ENCODE measurements at places on chromosomes 3 and 15.

DNA sequence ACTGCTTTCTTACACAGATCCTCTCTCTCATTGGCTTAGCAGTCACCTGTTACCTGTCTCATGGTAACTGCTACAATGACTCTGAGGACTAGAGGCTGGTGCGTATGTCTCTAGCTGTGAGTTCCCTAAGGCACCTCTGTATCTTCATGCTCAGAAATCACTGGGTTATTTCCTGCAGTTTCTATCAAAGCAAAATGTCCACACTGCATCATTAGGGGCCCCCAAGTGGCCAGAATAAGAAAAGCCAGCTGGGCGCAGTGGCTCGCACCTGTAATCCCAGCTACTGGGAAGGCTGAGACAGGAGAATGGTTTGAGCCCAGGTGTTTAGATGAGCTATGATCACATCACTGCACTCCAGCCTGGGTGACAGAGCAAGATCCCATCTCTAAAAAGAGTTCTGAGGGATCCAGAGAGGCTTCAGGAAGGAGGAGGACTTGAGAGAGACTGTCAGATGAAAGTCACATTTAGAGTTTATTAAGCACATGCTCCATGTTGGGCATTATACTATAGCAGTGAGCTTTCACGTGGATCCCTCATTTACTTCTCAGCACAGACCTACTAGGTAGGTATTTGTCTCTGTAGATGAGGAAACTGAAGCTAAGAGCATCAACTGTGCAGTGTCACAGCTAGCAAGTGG lies 2.3 kb upstream of the VPS18 start:
- peak; percentile 15 for DNase-seq

GRCh38 chr3:72274493-72275330 lies 489.8 kb upstream of the PROK2 start:
- DNase-seq: peak; percentile 43

DNA sequence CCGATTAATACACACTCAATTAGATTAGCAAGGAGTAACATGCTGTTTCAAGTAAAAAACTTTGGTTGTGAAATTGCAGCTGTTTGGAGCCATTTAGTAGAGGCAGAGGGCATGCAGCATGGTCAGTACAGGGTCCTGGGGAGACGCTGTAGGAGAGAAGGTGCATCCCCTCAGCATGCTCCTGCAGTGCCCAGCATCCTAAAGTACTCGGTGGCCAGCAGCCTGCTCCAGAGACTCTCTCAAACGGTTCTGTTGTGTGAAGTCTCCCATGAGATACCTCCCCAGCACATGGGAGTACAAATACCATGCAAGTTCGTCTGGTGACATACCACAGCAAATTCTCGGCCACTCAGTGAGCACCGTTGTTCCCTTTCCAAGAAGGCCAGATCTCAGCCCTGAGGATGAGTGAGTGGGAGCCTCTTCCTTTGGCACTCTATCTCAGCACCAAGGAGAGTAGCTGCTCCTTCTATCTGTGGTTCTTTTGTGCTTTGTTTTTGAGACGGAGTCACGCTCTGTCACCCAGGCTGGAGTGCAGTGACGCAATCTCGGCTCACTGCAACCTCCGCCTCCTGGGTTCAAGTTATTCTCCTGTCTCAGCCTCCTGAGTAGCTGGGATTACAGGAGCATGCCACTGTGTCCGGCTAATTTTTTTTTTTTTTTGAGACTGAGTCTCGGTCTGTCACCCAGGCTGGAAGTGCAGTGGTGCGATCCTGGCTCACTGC lies 72.7 kb downstream of the TJP1 start:
- no peak for DNase-seq

GRCh38 chr3:8840556-8840955 lies 71.1 kb upstream of the OXTR start:
- DNase-seq: no peak

GRCh38 chr15:51390241-51390965 lies 48.9 kb downstream of the GLDN start:
- no peak for DNase-seq

DNA sequence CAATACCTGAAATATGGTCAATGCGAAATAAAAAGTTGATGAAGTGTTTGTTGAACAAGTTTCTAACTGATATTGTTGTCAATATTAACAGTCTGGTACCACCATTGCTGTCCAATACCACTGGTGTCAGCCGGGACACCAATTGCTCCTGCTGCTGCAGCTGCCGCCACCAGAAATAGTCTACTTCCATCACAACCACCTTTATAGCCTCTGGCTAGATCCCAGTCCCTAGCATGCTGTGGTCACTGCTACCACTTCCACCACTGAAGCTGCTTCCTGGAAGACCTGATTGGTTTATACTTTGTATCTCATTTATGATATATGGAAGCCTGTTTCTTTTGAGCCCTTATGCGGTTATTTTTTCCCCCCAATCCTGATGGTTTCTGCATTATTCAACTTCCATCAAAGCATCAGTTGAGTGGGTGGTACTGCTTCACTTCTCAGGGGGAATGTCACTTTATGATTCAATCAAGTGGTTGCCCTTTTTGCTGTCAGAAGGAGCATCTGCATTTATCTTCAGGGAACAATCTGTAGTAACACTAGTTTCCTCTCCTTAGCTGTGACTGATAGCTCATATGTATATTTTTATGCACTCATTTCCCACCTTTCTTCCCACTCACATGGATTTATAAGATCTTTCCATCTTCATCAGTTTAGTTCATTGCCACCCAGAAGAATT lies 11.7 kb downstream of the LNP1 start:
- DNase-seq: no peak

- no peak for DNase-seq
Observed at GRCh38 chr3:140870351-140870750, 71.3 kb upstream of the SLC25A36 start.

GRCh38 chr15:85580879-85581278 lies 200.5 kb downstream of the AKAP13 start:
- DNase-seq: no peak

GRCh38 chr15:77610731-77611130 lies 22.0 kb downstream of the LINGO1 start:
- DNase-seq: no peak

GRCh38 chr15:101709466-101709865 lies 14.8 kb downstream of the TARS3 start:
- DNase-seq: no peak

DNA sequence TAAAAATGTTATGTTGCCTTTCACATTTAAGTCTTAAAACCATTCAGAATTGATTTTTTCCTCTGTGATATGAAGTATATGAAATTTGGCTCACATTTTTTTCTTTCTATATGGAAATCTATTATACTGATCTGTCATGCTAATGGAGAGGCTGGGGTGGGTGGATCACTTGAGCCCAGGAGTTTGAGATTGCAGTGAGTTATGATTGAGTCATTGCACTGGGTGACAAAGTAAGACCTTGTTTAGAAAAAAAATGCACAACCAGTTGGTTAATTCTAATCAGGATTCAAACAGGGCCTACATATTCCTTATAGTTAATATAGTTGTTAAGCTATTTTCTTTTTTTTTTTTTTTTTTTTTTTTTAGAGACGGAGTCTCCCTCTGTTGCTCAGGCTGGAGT lies 230.5 kb downstream of the MFSD1 start:
- DNase-seq: no peak

DNA sequence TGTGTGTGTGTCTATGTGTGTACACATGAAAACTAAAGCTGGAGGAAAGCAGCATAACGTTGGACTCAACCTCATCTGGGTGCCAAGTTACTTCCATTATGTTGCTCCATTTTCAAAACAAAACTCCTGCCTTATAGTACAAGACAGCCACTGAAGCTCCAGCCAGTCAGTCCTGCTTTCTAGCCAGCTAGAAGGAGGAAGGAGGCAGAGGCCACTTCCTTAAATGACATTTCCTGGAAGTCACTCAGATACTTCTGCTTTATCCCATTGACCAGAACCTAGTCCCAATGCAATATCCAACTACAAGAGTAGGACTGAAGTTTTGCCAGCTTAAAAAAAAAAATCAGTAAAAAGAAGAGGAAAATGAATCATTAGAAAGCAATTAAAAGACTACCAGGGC lies 31.7 kb downstream of the CADPS start:
- no peak for DNase-seq

- no peak for DNase-seq
Observed at GRCh38 chr15:44657378-44657777, 6.1 kb downstream of the SPG11 start.

DNA sequence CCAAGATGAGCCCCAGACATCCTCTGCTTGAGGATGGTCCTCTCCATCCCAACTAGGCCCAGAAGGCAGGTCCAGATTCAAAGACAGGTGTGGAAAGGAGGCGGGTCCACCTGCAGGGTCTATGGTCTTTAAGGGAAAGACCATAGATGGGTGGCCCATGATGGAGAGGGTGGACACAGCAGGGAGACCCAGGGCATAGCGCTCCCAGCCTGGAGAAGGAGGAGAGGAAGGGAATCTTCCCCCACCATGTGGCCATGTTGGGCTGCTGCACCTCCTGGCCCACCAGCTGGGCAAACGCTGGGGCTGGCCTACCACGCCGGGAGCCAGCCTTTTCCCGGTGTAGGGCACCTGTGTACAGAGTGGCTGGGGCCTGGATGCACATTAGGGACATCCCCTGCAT lies 265.2 kb upstream of the TLE3 start:
- DNase-seq: no peak

- DNase-seq: no peak
Observed at GRCh38 chr3:142502187-142502985, 54.5 kb upstream of the XRN1 start.

GRCh38 chr3:187005827-187006481 lies 75.6 kb downstream of the ST6GAL1 start:
- no peak for DNase-seq

- no peak for DNase-seq
Observed at GRCh38 chr3:121989943-121990342, 32.1 kb downstream of the ILDR1 start.

- DNase-seq: no peak
Observed at GRCh38 chr3:194354315-194354714, 3.2 kb upstream of the CPN2 start.

- DNase-seq: no peak
Observed at GRCh38 chr3:75048650-75049049, 434.2 kb upstream of the CNTN3 start.

- DNase-seq: no peak
Observed at GRCh38 chr3:111547631-111548030, 5.6 kb downstream of the CD96 start.

- DNase-seq: no peak
Observed at GRCh38 chr3:70546679-70547078, 234.2 kb upstream of the MDFIC2 start.

- no peak for DNase-seq
Observed at GRCh38 chr3:183108001-183108449, 8.7 kb upstream of the MCCC1 start.

DNA sequence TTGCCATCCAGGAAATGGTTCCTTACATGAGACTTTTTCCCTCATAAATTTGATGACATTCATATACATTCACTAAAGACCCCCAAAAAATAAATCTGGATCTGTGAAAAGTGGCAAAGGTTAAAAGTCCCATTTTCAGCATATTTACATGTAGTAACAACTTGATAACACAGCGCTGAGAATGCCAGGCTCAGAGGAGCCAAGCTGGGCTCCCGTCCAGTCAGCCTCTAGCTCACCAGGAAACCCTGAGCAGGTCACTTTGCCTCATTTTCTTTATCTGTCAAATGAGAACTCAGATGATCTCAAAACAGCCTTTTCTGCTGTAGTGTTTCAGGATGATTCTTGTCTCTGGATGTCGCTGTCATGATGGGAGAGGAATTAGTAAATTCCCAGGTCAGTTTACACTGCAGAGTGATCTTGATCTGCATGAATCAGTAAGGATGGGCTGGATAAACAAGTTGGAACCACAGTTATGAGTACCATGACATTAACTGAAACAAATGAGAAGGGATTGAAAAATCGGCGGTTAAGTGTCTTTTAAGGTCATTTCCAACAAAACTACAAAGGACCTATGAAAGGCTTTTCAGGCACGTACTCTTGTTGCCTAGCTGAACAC lies 82.8 kb downstream of the PPARG start:
- no peak for DNase-seq

DNA sequence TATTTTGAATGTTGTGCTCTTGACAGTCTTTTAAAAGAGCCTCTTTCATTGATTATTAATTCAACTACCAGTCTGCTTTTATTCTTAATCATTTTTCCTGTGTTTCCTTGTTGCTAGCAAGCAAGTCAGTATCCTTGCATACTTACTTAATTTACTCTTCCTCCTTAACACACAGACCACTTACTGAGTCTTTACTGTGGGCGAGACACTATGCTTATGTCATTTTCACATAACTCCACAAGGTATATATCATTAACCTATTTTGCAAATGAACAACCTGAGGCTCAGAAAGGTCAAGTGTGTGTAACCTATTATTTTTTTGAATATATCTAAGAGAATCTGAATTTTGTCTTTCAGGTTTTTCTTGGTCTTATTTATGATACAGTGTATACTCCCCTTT lies 130.9 kb downstream of the WDR76 start:
- DNase-seq: no peak

DNA sequence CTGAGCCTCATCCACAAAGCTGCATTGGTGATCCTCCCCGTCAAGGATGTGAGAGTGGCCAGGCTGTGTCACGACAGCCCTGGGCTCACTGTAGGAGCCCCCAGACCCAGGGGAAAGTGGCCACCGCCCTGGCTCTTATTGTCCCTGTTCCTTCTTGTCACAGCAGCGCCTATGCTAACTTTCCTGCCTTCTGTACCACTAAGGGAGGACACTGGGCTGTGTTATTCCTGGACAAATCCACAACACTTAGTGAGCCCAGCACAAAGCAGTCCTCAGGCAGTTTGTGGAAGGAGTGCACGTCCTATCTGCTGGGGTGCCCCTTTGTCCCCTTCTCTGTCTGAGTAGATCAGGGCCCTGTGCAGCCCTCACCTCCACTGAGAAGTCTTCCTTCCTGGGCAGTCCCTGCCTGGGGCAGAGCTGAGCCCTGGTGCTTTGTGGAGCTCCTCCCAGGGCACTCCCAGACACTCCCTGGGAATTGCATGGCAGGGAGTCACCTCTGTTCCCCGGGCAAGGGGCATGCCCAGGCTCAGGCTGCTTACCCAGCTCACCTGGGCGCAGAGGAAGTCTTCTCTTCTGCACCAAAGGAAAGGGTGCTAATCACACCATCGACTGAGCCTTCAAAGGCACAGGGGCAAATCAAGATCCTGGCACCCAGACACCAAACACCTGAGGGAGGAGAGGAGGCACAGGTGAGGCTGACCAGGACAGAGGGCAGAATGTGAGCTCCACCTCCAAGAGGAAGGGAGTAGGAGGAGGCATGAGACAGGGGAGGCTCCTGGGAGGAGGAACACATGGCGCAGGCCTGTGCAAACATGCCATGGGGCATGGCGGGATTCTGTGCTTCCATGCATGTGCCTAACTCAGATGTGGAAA lies 138.7 kb downstream of the KLF13 start:
- DNase-seq: no peak

DNA sequence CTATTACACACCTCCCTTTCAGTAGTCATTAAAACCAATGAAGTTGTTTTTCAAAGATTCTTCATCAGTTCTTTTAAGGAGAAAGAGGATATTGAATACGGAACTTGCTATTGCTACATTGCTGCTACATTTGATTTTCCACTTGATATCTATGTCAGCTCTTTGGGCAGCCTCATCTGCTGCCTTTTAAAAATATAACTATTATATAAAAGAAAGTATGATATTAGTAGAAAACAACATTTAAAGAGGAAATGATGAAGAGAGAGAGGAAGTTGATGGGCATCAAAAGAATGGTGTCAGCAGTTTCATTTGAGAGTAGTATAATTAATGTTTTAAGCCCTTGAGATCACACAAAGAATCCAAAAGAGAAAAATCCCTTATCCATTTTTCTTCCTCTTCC lies 171.4 kb downstream of the NFKBIZ start:
- DNase-seq: no peak

GRCh38 chr15:58737298-58737697 lies 12.2 kb downstream of the ADAM10 start:
- DNase-seq: no peak
